ENCODE measurements at places on chromosomes 3 and 15.

DNA sequence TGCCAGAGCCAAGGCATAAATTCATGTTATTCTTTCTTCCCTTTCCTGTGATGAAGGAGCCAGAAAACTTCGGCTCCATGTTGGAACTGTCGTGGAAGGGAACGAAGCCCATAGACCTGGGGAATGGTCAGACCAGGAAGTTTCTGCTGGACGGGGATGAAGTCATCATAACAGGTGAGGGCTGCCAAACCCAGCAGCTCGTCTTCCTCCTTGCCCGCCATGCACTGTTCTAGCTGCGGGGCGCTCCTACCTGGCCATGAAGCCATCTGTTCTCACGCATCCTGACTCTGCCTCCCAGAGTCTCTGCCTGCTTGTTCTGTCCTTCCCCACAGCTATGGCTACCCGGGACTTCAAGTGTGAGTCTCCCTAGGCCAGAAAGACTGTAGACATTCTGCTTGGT is 28.2 kb downstream of the FAH start:
- no peak for DNase-seq

GRCh38 chr15:94252223-94252766 is 20.9 kb downstream of the MCTP2 start:
- DNase-seq = no peak

- DNase-seq = no peak
These were observed 108.8 kb upstream of the UMPS start for GRCh38 chr3:124621498-124621897.

GRCh38 chr3:128274837-128275236 is 121.6 kb downstream of the EEFSEC start:
- DNase-seq = no peak

Measured in activated CD4-positive, alpha-beta memory T cell treated with anti-CD3 and anti-CD28 coated beads, Interleukin-2, amount 10 ng/mL, durations not matched to agents 7 days and 5 days (primary cell).